SK-N-MC (cell line): ENCODE measurements at places on chromosomes 2 and 18.

DNA sequence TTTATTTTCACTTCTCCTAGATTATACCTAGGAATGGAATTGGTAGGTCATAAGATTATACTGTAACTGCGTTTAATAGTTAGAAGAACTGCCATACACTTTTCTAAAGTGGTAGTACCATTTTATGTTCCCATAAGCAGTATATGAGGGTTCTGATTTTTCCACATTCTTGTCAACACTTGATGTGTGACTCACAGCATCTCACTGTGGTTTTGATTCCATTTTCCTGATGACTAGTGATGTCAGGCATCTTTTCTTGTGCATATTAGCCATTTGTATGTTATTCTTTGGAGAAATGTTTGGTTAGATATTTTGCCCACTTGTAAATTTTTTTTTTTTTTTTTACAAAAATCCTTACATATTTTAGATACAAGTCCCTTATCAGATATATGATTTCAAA lies 2.3 kb downstream of the DCAF17 start:
- DNase-seq, result no peak

DNA sequence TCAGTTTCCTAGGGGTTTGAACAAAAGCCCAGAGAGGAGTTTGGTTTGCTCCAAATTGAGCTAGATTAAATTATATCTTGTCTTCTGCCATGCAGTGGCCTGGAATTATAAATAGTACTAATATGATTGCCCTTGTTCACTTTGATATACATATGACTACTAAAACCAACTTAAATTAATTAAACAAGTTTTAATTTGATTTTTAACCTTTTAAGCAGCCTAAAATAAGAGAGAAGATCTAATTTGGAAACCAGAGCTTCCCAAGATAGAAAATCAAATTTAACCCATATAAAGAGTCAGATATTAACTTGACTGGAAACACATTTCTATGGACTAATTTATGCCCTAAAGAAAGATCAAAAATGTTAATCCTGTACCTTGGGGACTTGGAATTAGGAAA lies 444.5 kb upstream of the SLC8A1 start:
- DNase-seq, result no peak

DNA sequence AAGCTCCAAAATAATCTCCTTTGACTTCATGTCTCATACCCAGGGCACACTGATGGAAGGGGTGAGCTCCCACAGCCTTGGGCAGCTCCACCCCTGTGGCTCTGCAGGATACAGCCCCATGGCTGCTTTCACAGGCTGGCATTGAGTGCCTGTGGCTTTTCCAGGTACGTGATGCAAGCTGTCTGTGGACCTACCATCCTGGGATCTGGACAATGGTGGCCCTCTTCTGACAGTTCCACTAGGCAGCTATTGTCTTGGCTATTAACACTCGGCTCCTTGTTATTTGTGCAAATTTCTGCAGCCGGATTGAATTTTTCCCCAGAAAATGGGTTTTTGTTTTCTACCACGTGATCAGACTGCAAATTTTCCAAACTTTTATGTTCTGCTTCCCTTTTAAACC lies 634.2 kb downstream of the TSN start:
- DNase-seq, result no peak

DNA sequence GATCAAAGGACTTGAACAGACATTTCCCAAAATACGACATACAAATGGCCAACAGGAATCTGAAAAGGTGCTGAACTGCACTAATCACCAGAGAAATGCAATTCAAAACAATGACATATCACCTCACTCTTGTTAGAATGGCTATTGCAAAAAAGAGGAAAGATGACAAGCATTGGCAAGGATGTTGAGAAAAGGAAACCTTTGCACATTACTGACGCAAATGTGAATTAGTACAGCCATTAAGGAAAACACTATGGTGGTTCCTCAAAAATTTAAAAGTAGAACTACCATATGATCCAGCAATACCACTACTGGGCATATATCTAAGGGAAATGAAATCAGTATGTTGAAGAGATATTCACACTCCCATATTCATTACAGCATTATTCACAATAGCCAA lies 57.7 kb upstream of the ASPRV1 start:
- DNase-seq, result no peak

DNA sequence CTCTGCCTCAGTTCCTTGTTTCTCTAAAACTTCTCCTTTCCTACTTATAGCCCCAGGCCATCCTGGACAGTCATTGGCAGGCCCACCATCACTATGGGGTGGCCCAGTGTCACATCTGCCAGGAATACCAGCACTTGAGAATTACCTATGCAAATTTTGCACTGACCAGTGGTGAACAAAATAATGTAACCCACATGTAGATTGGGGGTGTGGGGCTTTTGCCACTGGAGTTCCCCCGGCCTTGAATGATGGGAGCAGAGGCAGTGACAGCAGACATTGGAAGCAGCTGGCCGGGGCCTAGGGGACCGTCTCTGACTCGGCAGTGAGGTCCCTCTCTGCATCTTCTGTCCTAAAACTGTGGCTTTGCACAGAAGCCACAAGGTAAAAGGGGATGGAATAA lies 24.9 kb upstream of the DNMT3A start:
- DNase-seq, result no peak

DNA sequence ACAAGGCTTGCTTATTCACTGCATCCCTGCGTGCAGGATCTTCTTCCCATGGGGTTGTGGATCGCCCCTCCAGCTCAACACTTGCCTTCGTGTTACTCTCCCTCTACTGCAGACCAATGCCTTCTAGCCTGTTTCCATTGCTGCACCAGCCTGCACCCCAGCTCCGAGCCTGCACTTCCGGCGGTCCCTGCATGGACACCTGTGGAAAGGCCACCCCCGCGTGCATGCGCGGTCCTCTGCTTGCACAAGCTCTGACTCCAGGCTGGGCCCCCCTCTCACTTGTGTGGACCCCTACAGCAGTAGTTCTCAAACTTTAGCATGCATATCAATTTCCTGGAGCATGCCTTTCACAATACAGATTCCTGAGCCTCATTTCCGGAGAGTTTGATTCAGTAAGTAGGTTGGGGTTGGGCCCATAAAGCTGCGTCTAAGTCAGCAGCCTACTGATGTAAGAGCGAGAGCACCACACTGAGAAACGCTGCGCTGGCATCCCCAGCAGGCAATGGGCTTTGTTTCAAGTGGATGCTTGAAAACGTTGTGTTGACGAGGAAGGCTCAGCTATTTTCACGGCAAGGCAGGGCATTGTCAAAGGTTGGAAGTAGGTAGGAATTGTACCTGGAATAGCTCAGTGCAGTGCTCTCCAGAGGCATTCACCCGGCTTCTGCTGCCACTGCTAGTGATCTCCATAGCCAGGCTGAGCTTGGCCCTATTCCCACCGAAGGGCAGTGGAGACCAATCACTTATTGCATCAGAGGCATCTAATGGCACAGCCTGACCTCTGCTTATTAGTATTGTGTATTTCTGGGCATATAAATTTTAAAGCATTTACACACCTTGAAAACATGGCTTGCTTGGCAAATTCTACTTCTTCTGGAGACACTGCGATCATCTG lies 32.6 kb downstream of the CREG2 start:
- DNase-seq, result no peak

DNA sequence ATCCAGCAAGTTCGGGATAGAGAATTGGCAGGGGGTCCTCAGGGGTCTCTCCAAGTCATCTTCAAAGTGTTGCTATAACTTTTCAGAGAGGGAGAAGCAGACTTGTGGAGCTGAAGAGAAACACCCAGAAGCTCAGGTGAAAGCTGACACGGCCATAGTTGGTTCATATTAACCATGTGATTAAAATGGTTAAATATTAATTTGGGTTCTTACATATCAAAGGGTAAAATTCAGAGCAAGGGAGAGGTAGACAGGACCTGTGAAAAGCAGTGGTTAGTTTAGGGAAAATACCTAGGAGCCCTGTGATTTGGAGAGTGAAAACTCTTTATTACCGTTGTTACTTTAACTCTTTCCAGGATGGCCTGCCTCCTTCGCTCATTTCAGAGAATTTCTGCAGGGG lies at the start of gene UGT1A6:
TSS of gene UGT1A6 (plus strand) at position 243 of the 400 bp plus-strand sequence. CDS start at position 358, 115 bp downstream.
- DNase-seq, result no peak

DNA sequence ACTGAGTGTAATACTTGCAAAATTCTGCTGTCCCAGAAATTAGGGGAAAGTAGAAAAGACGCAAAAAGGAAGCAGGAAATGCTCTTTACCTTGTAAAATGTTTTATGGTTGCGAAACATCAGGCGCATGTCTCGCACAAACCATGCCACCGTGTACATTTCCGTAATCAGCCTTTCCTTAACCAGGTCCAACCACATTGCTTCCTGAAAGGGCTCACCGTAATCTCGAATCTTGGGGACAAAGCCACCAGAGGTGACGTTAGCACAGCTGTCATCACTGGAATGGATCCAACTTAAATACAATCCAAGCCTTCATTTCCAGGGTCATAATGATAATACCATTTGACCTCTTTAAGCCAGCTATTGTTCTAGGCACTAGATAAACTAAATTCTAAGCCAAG lies 49.3 kb downstream of the SP110 start:
- DNase-seq, result peak; percentile 57

DNA sequence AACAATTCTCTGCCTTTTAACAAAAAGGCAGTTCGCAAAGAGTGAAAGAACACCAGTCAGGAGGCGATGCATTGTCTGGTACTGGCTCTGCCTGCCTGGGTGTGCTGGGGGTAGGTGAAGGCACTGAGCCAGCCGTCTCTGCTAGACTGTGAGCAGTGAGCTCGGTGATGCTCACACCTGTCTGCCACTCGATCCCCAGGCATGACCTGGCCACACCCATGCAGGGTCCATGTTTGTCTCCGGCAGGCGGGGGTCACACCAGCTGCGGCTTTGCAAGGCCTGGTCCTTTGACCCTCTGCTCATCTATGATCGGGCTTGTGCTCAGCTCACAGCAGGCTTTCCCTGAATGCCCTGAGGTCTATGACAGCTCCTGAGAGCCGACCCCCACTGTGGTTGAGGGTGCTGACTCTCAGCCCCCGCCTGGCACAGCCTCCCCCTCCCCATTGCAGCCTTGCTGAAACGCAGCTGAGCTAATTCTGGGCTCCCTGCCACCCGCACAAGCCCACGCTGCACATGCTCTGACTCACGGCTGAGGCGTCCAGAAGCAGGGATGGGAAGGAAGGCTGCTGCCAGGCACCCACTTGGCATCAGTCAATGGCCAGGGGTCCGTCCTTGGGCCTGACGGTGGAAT lies 23.7 kb downstream of the CRACDL start:
- DNase-seq, result no peak

DNA sequence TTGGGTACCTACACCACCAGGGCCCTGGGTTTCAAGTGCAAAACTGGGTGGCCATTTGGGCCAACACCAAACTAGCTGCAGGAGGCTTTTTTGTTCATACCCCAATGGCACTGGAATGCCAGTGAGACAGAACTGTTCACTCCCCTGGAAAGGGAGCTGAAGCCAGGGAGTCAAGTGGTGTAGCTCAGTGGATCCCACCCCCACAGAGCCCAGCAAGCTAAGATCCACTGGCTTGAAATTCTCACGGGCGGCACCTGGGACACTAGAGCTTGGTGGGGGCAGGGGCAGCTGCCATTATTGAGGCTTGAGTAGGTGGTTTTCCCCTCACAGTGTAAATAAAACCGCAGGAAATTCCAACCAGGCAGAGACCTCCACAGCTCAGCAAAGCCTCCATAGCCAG lies 46.0 kb upstream of the FAM110C start:
- DNase-seq, result no peak

- DNase-seq, result no peak
Observed at GRCh38 chr2:2812117-2812516, 481.0 kb upstream of the MYT1L start.

- no peak for DNase-seq
Observed at GRCh38 chr2:170227507-170227947, 49.6 kb downstream of the MYO3B start.

DNA sequence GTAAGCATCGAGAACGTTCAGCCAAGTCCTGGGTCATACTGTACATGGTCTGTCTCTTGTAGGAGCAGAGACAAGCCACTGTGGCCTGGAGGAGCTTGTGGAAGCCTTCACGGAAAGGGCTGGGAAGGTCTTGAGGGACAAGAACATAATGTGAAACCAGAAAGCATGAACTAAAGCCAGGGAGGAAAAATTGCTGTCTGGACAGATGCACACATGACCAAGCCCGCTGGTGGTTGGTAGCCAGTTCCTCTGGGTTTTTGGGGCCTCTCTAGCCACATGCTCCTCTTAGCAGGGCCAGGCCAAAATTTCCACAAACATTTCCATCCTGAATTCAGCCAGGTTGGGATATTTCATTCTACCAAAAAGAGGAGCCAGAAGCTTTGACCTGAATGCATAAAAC lies 196.2 kb upstream of the SIX2 start:
- DNase-seq, result no peak

DNA sequence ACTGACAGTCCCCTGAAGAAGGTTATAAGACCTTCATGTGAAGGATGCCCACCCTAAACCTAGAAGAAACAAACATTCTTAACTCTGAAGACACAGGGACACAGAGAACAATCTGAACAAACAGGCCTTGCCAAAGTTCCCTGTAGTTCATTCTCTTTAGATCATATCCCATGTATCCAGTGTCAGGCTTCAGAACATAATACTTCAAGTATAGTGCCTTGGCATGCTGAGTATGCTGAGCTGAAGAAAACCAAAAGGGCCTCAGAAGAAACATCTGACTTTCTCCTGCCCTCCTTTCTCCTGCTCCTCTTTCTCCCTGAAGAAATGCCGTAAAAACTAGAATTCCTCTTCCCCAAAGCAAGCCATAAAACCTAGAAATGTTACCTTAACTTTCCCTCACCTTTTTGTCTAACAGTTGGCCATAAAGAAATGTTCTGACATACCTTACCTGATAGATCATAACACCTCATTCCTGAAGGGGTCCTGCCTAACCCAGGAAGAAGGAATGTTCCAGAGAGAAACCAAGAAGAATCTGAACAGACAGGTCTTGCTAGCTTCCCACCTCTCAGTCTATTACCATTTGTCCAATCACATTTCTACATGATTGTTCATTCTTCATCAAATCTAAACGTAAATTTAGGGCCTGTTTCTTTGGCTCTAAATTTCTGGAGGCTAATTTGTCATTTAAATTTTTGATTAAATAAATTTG lies 160.1 kb upstream of the ZC3H15 start:
- no peak for DNase-seq

DNA sequence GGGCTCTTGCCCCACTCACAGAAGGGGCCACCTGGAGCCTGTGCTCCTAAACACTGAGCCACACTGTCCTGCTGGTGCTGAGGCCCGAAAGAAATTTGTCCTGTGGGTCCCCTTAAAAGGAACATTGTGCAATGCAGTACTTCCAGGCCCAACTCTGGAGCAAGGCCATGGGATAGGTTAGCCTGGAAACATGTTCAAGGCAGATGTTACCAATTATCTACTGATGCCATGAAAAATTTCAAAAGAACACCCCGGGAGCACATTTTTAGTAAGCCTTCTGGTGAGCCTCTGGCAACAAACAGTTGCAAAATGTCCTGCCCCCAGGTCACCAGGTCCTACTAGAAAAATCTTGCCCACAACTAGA lies 12.3 kb upstream of the PTMA start:
- peak; percentile 40 for DNase-seq

DNA sequence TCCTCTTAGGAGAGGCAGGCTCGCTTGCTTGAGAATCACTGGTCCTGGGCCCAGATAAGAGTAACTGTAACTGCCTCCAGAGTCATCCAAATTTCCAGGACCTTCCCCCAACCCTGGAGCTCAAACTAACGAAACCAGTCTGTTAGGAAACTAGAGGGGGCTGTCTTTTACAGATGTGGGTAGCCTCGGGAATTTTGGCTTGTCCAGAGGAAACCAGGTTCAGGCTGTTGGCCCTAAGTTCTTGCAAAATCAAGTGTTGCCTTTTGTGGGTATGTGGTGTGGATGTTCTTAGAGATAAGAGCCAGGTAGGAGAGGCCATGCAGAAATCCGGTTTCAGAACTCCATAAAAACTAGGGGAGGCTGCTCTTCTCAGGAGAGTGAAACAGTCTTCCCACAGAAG lies 125.0 kb upstream of the DLX2 start:
- no peak for DNase-seq
